ENCODE measurements at places on chromosomes 1 and 21.
A peak's percentile ranks its signal among the peaks of the same experiment; 100 is the strongest.

GRCh38 chr1:13583966-13584791 lies 547 bp downstream of the PDPN start:
- peak; percentile 81 for DNase-seq

DNA sequence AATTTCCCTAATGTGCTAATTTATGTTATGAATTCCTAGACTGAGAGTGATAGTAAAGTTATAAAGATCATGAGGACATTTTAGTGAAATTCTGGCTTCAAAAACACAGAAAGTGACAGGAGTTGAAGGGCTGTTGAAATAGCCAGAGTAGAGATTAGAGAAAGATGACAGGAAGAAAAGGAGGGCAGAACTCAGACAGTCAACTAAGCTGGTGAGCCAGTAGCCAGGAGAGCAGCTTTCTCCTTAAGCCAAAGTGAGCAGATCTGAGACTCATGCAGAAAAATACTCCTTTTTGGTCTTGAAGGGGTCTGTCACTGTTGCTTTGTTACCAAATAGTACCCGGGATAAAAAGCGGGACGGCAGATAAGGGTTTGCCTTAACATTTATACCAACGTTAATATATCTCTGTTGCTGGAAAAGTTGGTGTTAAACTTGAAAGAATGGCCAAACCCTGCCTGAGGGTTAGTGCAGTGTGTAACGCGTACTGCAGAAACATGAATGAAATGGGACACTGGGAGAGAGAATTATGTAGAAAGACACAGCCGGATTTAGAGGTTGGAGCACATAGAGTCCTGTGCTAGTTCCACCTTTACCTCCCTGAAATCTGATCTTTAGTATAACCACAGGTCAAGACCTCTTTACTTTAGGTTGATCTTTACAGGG lies 12.8 kb downstream of the AHCYL1 start:
- no peak for DNase-seq

DNA sequence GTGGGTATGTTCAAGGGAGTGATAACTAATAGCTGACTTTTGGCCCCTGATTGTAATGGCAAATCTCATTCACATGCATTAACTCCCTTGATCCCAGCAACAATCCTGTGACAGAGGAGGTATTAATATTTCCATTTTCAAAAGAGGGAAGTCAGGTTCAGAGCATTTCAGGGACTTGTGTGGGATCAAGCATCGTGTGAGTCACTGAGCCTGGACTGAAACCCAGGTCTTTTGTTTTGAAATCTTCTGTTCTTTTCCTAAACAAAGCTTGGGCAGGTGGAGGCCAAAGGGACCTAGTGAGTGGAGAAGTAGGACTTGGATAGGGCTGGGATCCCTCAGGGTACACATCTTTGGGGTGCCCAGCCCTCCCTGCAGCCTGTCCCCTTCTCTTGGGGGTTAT lies 37.9 kb downstream of the ETNK2 start:
- no peak for DNase-seq

- DNase-seq: peak; percentile 12
These were observed 118.3 kb downstream of the NUF2 start for GRCh38 chr1:163440090-163440489.
